ENCODE measurements at places on chromosomes 4 and X. TPM values are rescaled to one million over a fixed set of nuclear protein-coding genes. Genes with fewer than 3 reads are reported as not detected.

- DNase-seq = no peak
- H3K4me3 ChIP-seq = no peak overlapping the region
- no peaks in the 10 kb centered on the region for H3K27me3 ChIP-seq
- no peaks in the 10 kb centered on the region for H3K4me1 ChIP-seq
Observed at GRCh38 chrX:25039036-25039435, 23.3 kb upstream of the ARX start.

- H3K27ac ChIP-seq = no peak overlapping the region
- H3K4me1 ChIP-seq = no peaks in the 10 kb centered on the region
- H3K4me3 ChIP-seq = no peak overlapping the region
- no peak for DNase-seq
Observed at GRCh38 chrX:17098516-17099247, 152.2 kb downstream of the REPS2 start.

DNA sequence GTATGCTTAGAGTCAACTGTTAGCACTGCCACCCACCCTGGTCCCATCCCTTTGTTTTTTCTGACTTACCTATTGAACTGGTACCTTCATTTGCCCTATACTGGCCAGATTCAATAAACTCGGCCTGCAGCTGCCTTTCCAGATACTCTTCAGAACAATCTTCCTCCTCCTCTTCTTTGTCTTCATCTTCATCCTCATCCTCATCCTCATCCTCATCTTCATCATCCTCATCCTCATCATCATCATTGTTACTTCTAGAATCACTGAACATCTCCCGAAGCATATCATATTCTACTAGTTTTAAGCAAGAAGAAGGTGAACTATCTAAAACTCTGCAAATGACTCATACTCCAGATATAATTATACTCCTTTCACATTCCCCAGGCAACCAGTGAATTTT, 14.9 kb downstream of the TAF7L start:
- no peaks in the 10 kb centered on the region for H3K4me1 ChIP-seq
- no peak for DNase-seq
- no peak overlapping the region for H3K27ac ChIP-seq

GRCh38 chr4:87058356-87059073, 123.7 kb downstream of the AFF1 start:
- H3K27me3 ChIP-seq = no peaks in the 10 kb centered on the region
- DNase-seq = peak; percentile 58
- no peak overlapping the region for H3K4me3 ChIP-seq
- H3K27ac ChIP-seq = no peak overlapping the region
- peaks cover 42% of the 10 kb centered on the region for H3K4me1 ChIP-seq
- H3K36me3 ChIP-seq = peaks cover 25% of the 10 kb centered on the region

The GAGE12F gene
- total RNA-seq = not detected

Measured in MCF 10A (cell line).